ENCODE measurements at places on chromosomes 16 and 17.
A peak's percentile ranks its signal among the peaks of the same experiment; 100 is the strongest.

- no peak for DNase-seq
Observed at GRCh38 chr17:36760425-36760824, 159.0 kb downstream of the MRM1 start.

- DNase-seq: no peak
Observed at GRCh38 chr17:10807704-10808128, 3.8 kb upstream of the TMEM238L start.

- DNase-seq: no peak
Observed at GRCh38 chr16:83891742-83892141, 7.2 kb upstream of the MLYCD start.

GRCh38 chr16:82197540-82198240 is 27.7 kb upstream of the MPHOSPH6 start:
- no peak for DNase-seq

- no peak for DNase-seq
Observed at GRCh38 chr17:77807746-77808441, 150.6 kb upstream of the TNRC6C start.

GRCh38 chr17:65518256-65518655 is 43.2 kb downstream of the AXIN2 start:
- no peak for DNase-seq

GRCh38 chr16:75072239-75072947 is 44.2 kb downstream of the LDHD start:
- no peak for DNase-seq

DNA sequence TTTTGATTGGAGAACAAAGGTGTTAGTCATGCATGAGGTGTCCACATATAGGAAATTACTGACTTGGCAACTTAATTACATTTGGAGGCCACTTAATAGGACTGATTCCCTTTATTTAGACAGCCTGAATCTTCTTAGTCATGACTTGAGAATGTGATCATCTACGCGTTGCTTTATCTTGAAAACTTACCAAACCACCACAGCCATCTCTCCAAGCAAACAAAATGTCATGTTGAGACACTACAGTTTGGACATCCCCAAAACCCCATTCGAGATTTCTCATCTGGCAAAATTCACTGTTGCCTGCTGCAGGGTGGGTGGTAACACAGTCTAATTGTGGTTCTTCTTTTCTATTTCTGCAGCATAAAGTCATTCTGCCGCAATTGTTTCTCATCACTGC is 176.5 kb upstream of the CDH5 start:
- DNase-seq: no peak

DNA sequence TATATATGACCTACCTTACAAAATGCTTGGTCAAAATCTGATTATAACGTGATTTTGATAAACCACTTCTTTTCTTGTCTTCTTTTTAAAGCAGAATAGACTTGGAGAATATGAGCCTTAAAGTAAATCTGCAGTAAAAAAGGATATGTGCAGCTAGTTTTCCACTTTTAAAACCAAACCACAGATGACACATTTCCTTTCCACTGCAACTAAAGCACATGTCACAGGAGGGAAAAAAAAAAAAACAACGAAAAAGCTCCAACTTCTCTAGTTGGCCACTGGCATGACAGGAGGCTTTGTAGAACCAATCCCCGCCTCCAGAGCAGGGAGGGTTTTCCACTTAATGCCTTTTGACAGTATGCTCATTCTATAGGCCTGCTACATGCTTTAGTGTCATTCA is at the start of gene EVI2A:
Gene EVI2A (minus strand): TSS at position 142 of the 400 bp plus-strand sequence. CDS start 2,609 bp downstream, outside the sequence.
- peak; percentile 46 for DNase-seq

GRCh38 chr16:15484662-15485061 is 50.3 kb downstream of the BMERB1 start:
- no peak for DNase-seq

- no peak for DNase-seq
Observed at GRCh38 chr17:40561294-40561870, 3.9 kb downstream of the CCR7 start.

DNA sequence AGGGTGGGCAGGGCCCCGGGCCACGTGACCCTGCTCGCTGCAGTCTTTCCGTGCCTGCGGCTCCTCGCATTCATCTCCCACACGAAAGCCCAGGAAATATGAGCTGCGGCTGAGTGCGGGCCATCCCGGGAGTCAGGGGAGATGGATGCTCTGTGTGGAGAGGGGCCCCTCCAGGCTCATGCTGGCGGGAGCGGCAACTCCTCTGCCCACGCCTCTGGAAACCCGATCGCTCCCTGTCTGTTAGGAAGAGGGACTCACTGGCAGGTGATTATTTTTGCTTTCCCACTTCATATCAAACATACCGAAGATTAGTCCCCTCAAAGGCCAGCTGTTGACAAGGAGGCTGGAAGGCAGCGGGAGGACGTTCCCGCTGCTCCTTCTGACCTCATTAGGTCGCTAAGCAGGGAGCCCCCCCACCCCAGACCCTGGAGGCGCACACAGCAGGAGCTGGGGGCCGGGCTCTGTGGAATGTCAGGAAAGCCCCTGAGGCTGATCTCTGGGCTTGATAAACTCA is 228.5 kb downstream of the FOXL1 start:
- no peak for DNase-seq

DNA sequence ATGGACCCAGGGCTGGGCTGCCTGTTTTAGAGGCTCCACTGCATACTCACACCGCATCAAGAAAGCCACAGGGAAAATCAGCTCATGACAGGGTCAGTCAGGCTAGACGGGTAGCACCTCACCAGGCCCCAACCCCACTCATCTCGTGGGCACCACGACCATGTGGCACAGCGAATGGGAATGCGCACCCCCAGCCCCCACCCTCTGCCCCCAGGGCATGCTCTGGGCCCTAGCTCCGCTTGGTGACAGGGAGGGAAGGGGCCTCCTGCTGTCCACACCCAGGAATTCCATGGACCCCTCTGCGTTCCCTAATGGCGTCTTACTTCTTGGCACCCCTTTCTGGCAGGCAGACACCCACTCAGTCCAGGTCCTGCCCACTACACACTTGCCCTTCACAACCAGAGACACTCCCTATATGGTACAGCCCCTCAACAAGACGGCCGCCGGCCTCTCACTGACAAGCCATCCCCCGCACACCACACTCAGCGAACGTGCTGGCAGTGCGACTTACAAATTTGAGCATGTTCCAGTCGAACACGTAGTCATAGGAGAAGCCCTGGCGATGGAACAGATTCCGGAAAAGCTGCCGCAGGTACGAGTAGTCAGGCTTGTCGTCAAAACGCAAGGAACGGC is 22.1 kb downstream of the SLC16A3 start:
- DNase-seq: no peak

DNA sequence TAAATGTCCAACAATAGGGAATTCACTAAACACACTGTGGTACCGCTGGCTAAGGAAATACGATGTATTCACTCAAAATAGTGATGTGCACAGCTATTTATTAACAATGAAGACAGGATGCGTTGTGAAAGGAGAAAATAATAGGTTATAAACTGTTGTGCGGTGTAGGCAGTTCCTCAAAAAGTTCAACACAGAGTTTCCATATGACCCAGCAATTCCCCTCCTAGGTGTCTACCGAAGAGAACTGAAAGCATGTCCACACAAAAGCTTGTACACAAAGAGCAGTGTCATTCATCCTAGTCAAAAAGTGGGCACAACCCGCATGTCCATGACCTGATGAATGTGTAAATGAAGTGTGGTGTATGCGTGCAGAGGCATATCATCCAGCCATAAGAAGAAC is 1.2 kb upstream of the CES1 start:
- no peak for DNase-seq

DNA sequence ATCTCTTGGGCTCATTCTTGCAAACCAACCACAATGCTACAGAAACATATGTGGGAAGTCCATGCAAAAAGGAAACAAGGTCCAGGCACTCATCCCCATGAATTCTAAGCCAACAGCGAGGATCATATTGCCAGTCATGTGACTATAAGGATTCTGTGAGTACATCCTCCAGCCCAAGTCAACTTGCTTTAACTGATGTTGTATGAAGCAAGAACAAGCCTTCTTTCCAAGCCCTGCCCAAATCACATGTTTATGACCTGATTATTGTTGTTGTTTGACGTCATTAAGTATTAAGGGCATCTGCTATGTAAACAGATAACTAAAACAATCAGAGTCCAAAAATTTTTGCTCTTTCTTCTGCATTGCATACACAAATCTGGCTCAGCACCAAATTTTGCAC is 78.2 kb upstream of the MON1B start:
- DNase-seq: no peak

- DNase-seq: no peak
Observed at GRCh38 chr17:34665819-34666763, 86.7 kb downstream of the TMEM132E start.

- no peak for DNase-seq
Observed at GRCh38 chr17:75039238-75039637, 7.5 kb downstream of the ATP5PD start.

DNA sequence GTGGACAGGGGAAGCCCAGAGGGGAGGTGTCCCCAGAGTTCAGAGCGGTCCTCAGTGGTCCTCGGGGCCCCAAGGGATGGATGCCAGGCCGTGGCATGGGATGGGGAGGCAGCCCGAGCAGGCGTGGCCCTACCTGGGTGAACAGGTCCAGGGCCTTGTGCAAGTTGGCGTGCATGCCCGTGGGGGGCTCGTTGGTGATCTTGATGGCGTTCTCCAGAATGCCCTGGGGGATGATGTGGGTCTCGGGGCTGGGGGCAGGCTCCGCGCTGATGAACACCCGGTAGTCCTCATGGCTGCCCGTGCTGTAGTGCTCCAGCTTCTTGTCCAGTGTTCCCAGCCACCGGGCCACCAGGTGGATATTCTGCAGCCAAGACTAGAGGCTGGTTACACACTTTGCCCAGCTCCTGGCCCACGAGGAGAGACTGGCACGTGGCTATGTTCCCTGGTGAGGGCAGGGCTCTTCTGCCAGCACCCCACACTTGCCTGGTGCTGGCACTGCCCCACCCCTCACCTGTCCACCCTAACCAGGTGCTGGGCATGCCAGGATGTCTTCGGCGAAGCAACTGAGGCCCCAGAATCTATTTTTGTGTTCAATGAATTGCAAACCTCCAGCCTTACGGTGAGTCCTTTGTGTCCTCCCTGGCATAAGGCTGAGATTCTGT is 59.2 kb downstream of the PGS1 start:
- DNase-seq: no peak

- no peak for DNase-seq
Observed at GRCh38 chr16:12255473-12255872, 278.9 kb downstream of the SNX29 start.

DNA sequence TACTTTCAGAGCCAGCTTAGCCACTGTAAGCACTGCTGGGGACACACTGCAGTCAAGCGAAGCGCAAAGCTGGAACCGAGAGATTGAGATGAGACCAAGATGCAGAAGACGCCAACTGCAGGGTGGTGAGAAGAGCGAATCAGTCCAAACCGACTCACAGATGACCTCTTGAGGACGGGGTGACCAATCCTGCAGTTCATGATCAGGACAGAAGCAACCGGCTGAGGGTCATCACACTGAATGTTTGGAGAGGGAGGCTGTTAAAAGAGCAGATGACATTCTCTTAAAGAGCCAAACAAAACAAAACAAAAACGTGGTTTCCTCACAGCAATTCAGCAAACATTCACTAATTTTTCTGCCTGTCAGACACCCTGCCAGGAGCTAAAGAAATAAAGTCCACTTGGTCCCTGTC is 8.5 kb downstream of the HASPIN start:
- DNase-seq: peak; percentile 29

- DNase-seq: no peak
Observed at GRCh38 chr17:75147878-75148546, 6.3 kb downstream of the JPT1 start.

GRCh38 chr17:79922116-79922601 is 82.9 kb upstream of the CBX4 start:
- DNase-seq: no peak

DNA sequence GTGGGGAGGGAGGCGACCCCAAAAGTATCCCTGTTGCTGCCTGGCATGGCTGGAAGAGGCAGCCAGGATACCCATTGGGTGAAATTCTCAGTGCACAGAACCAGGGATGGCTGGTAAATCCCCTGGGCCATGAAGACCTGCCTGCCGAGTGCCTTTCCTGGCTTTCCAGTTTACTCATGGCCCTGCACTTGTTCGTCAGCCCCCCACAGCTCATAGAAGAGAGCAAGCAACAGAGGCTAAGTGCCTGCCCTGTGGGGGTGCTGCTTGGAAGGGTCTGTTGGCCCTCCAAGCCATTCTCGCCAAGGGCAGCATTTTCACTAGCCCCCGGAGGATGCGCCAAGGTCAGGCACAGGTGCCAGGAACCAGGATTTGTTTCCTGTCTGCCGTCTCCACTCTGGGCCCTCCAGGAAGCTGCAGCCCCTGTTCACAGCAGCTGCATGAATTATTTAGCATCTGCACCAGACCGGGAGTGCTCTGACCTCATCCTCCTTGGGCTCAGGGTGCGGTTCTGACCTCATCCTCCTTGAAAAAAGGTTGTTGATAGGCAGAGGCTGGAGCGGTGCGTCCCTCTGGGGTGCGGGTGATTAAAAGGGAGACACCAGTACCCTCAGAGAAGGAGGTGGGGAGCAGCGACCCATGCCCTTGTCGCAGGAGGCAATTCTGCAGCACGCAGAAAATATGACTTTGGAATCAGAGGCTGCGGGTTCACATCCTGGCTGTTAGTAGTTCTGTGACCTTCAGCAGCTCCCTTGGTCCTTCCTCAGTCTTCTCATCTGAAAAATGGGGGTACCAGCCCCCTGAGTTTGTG is 14.2 kb upstream of the CD300A start:
- no peak for DNase-seq

GRCh38 chr17:78227455-78227916 is 3.9 kb upstream of the TMEM235 start:
- no peak for DNase-seq

GRCh38 chr16:63059676-63060075 is 1023.4 kb upstream of the CDH8 start:
- DNase-seq: no peak

GRCh38 chr17:81522491-81523401 is 5.4 kb upstream of the FSCN2 start:
- peak; percentile 38 for DNase-seq

GRCh38 chr17:76545918-76546555 is 6.2 kb downstream of the PRCD start:
- no peak for DNase-seq

- no peak for DNase-seq
Observed at GRCh38 chr17:21072745-21073197, 30.0 kb upstream of the USP22 start.

- DNase-seq: no peak
Observed at GRCh38 chr17:41521574-41522261, 3.0 kb upstream of the KRT15 start.
